ENCODE measurements at places on chromosomes 3 and 15. TPM values are rescaled to one million over a fixed set of nuclear protein-coding genes. Genes with fewer than 3 reads are reported as not detected.

The GADL1 gene
- 1.9 TPM for total RNA-seq

The ITIH3 gene
- total RNA-seq, result 1.2 TPM

The ERC2 gene
- 34.8 TPM for total RNA-seq

DNA sequence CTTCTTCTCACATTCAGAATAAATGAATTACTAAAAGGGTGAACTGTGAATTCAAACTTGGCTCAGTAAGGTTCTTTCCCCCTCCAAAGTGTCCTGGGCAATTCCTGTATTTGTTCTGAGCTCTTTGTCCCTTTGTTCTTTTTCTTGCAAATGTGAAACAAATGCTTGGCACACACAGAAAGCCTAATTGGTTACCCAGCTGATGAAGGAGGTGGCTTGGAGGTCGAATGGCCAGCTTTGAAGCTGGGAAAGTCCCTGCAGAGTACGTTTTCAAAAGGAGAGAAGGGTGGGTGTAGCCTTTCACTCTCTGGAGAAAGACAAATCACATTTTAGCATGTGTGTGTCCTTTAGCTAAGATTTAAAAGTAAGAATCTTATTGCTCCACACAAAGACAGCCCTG lies 154.4 kb downstream of the PEX5L start:
- H3K27ac ChIP-seq, result no peak overlapping the region
- no peak overlapping the region for H3K4me3 ChIP-seq
- DNase-seq, result no peak
- peaks cover 9% of the 10 kb centered on the region for H3K4me1 ChIP-seq
- H3K27me3 ChIP-seq, result peaks cover 37% of the 10 kb centered on the region

DNA sequence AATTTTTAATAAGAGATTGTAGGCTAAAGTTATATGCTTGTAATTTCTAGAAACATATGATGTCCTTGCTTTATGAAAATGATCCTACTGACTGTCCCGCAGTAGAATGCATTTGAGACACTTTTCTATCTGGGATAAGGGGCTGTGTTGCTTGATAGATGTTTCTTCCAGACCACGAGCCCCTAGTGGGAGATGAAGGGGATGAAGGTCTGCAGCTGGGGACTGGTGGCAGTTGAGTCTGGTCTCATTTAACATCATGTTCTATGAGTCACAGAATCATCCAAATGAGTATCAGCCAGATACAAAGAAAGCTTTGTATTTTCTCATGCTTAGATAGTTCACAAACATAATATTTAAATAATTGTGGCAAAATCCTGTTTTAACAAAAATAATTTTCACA lies 84.3 kb upstream of the PRTG start:
- peaks cover 1% of the 10 kb centered on the region for H3K4me1 ChIP-seq
- no peak overlapping the region for H3K4me3 ChIP-seq
- H3K27me3 ChIP-seq, result no peaks in the 10 kb centered on the region
- no peak overlapping the region for H3K27ac ChIP-seq

DNA sequence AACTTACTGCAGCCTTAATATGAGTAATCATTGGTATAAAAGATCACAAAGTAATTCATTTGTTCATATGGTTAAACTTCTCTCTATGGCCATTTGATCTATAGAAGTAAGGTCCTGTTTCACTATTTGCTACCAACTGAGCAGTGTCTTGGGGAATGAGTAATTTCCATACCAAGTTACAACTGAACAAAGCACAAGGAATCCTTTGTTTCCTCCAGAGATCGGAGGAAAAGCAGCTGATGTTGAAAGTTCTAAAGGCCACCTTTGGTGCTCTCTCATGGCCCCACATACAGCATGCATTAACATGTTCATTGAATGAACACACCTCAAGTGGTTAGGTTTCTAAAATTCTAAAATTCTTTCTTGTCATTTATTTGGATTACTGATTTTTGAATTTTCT lies 7.1 kb upstream of the CNTN3 start:
- H3K27ac ChIP-seq, result peak overlapping the region; percentile 84
- H3K36me3 ChIP-seq, result peaks cover 1% of the 10 kb centered on the region
- H3K4me3 ChIP-seq, result no peak overlapping the region

DNA sequence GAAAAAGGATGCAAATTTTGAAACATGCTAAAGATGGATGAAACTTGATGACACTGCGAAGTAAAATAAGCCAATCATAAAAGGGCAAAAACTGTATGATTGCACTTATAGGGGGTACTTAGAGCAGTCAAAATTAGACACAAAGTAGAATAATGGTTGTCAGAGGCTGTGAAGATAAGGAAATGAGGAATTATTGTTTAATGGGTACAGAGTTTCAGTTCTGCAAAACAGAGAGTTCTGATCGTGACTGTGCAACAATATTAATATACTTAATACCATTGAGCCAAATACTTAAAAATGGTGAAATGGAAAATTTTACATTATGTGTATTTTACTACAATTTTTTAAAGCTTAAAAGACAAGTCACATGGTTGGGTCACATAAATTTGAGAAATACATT lies 35.1 kb downstream of the UBE3A start:
- H3K4me1 ChIP-seq, result peaks cover 8% of the 10 kb centered on the region
- H3K4me3 ChIP-seq, result no peak overlapping the region
- H3K36me3 ChIP-seq, result peaks cover 33% of the 10 kb centered on the region
- no peak for DNase-seq
- no peak overlapping the region for H3K27ac ChIP-seq

- peaks cover 3% of the 10 kb centered on the region for H3K27me3 ChIP-seq
- no peaks in the 10 kb centered on the region for H3K36me3 ChIP-seq
- DNase-seq, result no peak
- no peak overlapping the region for H3K4me3 ChIP-seq
- peak overlapping the region; percentile 21 for H3K27ac ChIP-seq
Observed at GRCh38 chr15:79463043-79463780, 31.1 kb downstream of the MINAR1 start.

DNA sequence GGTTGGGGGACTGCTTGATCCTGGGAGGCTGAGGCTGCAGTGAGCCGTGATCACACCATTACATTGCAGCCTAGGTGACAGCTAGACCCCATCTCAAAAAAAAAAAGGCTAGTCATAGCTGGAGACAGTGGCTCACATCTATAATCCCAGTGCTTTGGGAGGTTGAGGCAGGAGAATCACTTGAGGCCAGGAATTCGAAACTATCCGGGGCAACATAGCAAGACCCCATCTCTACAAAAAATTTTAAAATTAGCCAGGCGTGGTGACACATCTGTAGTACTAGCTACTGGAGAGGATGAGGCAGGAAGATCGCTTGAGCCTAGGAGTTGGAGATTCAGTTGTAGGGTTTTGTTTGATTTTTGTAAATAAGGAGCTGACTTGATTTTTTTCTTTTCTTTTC lies 45.6 kb downstream of the KNL1 start:
- no peaks in the 10 kb centered on the region for H3K4me1 ChIP-seq
- peaks cover 3% of the 10 kb centered on the region for H3K36me3 ChIP-seq
- H3K4me3 ChIP-seq, result no peak overlapping the region
- no peaks in the 10 kb centered on the region for H3K27me3 ChIP-seq

DNA sequence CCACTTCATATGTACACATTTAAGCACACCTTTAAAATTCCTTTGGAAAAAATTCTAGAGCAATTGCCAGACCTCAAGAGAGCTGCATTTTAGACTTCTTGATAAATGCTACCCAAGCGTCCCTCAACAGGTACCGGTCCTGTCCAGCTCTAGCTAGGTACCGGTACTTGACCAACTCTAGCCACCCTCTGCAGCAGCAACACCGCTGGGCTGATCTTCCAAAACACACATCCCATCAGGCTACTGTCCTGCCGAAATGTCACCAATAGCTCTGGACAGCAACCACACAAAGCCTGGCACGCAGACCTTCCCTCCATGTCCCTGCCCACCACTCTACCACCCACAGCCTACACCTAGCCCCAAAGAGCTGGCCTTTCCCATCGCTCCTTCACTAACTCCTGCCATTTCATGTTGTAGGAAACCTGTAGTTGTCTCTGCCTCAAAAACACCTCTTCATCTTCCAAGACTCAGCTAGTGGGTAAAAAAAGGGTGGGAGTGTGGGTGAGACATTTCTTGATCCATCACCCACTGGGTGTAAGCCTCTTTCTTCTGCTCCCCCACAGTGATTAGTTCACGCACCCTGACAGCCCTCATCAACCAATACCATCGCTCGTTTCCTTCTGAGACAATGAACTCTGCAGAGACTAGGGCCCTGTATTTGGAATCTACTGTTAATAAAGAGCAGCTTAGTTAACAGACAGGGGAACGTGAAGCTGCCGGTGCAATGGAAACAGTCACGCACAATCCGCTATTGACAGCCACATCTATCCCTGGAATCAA lies 6.8 kb downstream of the CHSY1 start:
- no peaks in the 10 kb centered on the region for H3K27me3 ChIP-seq
- no peak overlapping the region for H3K27ac ChIP-seq
- DNase-seq, result no peak
- peaks cover 29% of the 10 kb centered on the region for H3K4me1 ChIP-seq

DNA sequence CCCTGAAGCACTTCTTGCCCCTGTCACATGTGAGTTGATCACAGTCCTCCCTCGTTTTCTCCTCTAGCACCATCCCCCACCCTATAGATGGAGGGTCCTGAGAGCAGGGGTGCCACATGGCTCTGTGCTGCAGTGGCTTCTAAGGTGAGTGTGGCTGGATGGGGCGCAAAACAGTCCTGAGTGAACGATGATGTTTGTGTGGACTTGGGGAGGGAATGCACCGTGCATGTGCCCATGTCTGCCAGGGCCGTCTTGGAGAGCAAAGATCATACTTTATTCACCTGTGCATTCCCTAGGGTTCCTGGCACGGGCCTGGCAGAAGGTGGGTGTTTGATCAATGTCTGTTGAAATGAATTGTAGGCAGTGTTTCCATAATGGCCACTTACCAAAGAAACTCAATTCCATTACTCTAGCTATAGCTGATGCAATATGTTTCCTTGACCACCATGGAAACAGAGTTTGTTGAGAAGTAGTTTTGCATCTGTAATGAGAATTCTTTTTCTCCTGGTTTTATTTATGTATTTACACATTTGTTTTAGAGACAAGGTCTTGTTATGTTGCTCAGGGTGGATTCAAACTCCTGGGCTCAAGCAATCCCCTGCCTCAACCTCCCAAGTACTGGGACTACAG lies 58.0 kb downstream of the ABTB1 start:
- no peak for DNase-seq
- H3K36me3 ChIP-seq, result no peaks in the 10 kb centered on the region
- H3K27me3 ChIP-seq, result peaks cover 57% of the 10 kb centered on the region
- no peak overlapping the region for H3K27ac ChIP-seq

DNA sequence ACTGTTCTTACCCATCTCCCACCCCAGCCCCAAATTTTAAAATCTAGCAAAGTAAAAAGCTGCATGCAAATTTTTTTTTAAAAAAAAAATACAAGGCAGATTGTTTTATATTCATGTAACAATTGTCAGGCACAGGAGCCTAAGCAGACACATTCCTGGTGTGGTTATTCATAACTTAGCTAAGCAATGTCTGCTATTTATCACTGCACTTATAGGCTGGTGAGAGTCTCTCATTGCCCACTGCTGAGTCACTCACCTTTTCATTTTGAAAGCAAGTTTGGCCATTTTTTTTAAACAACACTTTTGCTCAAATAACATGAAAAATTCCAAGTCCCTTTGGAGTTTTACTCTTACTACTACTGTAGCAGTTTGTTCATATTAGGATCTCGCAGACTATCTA lies 413.9 kb downstream of the RBMS3 start:
- H3K36me3 ChIP-seq, result no peaks in the 10 kb centered on the region
- DNase-seq, result no peak
- H3K4me3 ChIP-seq, result no peak overlapping the region
- H3K27ac ChIP-seq, result peak overlapping the region; percentile 16

DNA sequence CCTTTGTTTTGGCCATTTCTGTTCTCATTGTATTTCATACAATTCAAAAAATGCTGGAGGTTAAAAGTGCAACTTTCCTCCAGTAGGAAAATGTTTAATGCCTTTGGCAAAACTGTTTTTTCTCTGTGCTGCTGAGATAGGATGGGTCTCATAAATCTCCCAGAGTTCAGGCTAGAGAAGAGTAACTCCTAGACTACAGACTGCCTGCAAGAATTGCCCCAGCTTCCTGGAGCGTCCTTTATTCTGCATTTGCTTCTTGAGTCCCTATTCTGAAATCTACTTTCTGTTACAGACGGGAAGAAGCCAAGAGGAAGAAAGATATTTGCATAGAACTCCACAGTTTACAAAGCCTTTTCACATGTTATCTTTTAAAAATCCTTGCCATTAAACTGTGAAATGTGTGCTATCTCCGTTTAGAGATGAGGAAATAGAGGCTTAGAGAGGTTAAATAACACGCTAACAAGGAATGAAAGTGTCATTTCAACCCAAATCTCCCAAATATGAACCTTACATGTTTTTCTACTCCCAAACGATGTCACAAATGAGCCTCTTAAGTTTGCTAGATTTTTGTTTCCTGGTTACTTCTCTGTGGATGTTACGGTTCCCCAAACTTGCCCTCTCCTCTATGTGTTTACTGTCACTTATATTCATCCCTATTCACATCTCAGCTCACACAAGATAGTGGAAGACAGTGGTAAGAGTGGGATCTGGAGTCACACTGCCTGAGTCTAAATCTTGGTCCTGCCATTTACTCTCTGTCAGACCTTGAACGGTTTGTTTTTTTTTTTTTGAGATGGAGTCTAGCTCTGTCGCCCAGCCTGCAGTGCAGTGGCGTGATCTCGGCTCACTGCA lies 17.4 kb downstream of the NANOGP8 start:
- H3K4me1 ChIP-seq, result peaks cover 4% of the 10 kb centered on the region
- no peak for DNase-seq
- H3K36me3 ChIP-seq, result no peaks in the 10 kb centered on the region
- no peak overlapping the region for H3K27ac ChIP-seq
- H3K4me3 ChIP-seq, result no peak overlapping the region
- H3K27me3 ChIP-seq, result peaks cover 3% of the 10 kb centered on the region

DNA sequence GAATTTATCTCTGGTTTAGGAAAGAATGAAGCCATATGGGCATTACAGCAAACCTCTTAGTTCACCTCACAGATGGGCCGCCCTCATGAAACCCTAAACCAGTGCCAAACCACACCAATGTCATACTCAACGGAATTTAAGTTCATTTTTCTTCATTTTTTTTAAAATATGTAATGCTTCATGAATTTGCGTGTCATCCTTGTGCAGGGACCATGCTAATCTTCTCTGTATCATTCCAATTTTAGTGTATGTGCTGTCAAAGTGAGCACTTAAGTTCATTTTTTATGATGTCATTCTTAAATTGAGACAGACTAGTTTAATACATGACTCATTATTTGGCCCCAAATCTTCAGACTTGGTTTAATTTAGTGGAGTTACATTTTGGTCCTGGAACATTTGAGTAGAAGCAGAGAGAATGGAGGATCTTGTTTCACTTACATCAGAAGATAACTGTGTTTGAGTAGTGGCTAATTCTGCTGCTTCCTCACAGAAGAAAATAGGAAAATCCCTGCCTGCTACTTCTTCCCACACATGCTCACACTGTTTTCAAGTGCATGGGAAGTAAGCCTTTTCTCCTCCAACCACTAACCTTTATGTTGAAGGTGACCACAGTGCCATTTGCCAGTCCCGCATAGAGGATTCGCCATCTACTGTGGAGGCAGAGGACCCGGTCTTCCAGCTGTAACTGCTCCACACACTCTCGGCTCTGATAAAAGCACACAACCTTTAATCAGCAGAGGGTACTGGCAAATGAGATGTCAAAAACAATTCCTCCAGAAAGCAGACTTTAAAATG lies 63.3 kb downstream of the ZNF106 start:
- peaks cover 19% of the 10 kb centered on the region for H3K36me3 ChIP-seq
- H3K4me1 ChIP-seq, result no peaks in the 10 kb centered on the region
- H3K4me3 ChIP-seq, result no peak overlapping the region
- DNase-seq, result no peak
- H3K27me3 ChIP-seq, result no peaks in the 10 kb centered on the region

- no peak overlapping the region for H3K27ac ChIP-seq
- H3K36me3 ChIP-seq, result no peaks in the 10 kb centered on the region
- H3K4me1 ChIP-seq, result no peaks in the 10 kb centered on the region
- no peak for DNase-seq
- H3K27me3 ChIP-seq, result no peaks in the 10 kb centered on the region
Observed at GRCh38 chr3:151926956-151927355, 53.5 kb downstream of the SUCNR1 start.

GRCh38 chr15:92157666-92158298 lies 235.9 kb upstream of the ST8SIA2 start:
- H3K4me3 ChIP-seq, result no peak overlapping the region
- no peak for DNase-seq
- H3K27me3 ChIP-seq, result peaks cover 4% of the 10 kb centered on the region
- H3K27ac ChIP-seq, result peak overlapping the region; percentile 21

Measured in progenitor cell of endocrine pancreas (in vitro differentiated cells).